ENCODE measurements at places on chromosomes 4 and X.

GRCh38 chrX:136255541-136255940 lies 4.3 kb upstream of the MAP7D3 start:
- DNase-seq = no peak

- no peak for DNase-seq
Measured at GRCh38 chrX:130301405-130301804, 32.7 kb upstream of the ZNF280C start.

DNA sequence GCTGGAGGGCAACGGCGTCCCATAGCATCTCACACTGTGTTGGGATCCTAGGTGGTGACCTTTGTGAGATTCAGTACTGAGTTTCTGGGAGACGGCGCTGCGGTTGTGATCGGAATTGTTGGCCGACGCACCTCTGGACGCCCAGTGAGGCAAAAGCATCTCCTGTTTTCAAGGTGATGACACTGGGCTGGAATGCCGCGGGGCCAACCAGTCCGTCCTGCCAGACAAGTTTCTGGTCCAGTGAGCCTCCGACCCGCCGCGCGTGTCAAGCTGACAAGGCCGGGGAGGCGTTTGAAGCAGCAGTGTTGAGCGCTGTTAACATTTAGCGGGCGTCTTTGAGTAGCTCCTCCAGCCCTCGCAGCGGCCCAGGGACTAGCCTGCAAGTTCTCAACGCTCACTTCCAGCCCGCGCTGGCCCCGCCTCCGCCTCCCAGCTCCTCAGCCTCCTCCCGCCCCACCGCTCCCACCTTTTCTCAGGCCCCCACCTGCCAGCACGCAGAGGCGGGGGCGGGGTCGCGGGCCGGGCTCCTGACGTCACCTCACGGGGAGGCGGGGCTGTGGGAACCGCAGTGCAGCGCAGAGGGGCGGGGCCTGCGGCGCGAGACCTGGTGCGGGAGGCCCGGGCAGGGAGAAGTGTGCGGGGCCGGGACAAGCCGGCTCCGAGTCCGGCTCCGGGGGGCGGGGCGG lies 482 bp upstream of the CDS1 start:
- peak; percentile 91 for DNase-seq

GRCh38 chr4:74104145-74104544 lies 5.2 kb upstream of the CXCL2 start:
- no peak for DNase-seq

GRCh38 chrX:48945517-48946348 lies 11.7 kb downstream of the OTUD5 start:
- DNase-seq = peak; percentile 51

GRCh38 chr4:72446353-72447055 lies 122.5 kb downstream of the ADAMTS3 start:
- no peak for DNase-seq

DNA sequence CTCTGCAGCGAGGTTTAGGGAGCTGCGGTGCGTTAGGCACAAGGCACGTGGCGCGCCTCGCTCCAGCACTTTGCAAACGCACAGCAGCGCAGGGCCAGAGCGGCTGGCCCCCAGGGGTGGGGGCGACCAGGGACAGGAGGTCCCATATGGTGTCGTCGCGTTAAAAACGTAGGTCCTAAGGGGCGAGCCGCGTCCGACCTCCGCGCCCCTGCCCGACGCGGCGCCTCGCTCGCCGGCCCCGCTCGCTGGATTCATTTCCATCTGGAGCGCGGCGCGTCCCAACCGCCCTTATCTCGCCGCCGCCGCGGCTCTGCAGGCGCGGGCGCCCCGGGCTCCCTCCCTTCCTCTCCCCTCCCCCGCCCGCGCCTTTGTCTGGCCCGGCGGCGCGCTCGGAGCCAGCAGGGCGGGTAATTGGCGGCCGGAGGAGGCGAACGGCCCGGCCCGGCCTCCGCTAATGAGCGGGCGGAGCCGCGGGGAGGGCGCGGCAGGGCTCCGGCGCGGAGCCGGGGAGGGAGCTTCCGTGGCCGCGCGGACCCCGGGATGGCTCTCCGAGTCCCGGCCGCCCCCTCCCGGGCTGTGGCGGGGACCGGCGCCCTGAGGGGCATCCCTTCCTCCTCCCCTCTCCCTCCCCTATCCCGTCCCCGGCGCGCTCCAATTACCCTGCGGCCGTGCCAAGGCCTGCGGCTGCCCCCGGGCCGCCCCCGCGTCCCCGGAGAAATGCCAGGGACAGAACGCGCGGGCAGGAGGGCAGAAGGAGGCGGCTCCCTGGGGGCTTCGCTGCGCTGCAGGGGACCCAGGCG lies 409.0 kb downstream of the BCOR start:
- DNase-seq = peak; percentile 19

DNA sequence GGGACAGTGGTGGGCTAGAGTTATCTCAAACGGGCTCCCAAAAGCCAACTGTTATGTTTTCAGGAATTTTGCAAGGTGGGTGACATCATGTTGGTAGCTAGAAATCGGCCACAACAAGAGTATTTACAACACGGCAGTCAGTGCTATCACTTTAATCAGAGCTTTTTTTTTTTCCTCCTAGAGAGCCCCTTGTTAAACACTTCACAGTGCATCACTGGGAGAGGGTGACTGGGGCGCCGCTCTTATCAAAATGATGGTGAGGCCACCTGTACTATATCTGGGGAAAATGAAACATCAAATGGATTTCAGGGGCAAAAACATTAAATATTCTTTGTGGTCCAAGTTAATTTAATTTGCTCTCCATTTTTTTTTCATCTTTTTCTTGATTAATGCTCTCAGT lies 44.9 kb downstream of the MAMLD1 start:
- no peak for DNase-seq

DNA sequence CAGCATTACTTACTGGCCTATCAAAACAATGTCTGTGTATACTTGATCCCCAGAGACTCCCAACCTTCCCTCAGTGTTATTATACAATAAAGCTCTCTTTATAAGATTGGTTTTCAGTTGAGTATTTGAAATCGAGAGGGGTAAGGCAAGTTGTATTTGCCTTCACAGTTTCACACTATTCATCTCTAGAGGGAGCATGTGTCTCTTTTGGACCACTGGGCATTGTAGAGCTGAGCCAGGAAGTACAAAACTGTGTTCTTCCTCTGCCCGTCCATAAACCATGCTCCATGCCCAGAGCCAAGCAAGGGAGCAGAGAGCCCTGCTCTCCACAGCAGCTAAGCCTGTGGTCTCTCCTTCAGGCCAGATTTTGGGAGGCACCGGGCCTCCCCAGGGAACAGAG lies 61.5 kb upstream of the HHIP start:
- no peak for DNase-seq

DNA sequence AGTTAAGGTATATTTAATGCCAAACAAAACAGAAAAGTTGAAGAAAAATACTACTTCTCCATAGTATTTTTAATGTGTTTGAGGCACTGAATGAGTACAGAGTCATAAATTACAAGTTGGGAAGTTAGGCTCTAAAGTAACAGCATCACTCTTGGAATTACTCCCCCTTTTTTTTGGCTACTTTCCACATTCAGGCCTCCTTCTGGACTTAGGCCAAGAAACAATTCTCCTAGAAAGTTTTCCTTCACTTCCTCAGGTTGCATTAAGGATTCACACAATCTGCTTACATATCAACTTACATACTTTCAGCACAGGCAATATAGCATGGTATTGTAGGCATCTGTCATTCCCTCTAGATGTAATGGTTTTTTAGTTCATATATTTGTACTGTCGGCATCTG lies 52.1 kb downstream of the TMEM165 start:
- DNase-seq = no peak

DNA sequence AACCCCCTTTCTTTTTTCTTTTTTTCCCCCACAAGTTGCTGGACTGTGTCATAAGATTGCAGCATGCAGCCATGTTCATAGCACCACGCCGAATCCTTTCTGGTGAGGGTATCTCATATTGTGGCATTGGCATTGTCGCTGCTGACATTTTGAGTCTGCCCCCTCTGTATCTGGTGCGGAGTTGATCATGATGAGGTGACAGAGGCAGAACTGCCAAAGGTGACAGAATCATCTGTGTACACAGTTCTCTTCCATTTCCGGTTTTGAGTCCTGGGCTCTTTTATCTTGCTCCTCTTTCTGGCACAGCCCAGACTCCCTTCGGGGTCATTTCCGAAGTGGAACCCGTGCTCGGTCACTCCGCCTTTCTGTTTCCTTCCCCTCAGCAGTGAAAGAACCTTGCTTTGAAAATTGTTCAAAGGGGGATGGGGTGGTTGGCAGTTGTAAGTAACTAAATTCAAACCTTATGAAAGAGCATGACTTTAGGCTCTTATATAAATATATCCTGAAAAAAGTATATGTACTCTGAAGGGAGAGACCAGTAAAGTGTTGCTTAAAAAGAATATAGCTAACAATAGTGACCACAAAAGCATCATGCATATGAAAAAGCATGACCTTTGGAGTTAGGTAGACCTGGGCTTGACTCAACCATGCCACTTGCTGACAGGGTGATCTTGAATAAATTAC lies 55.0 kb upstream of the BMP2K start:
- peak; percentile 1 for DNase-seq

DNA sequence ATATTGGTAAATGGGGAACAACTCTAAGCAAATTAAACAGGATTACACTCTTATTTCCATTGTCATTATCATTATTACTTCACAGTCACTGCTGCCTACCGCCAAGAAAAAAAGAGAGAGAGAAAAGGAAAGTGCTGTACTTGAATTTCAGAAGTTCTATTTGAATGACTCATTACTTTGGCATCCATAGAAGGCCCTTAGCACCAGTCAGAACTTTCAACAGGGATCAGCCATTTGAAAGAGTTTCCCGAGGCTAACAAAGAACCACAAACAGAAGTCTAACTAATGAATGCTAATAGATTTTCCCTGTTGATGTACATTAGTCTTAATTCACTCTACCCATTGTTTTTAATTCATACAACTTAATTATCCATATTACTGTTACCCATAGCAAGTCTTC lies 116.3 kb downstream of the SHROOM4 start:
- no peak for DNase-seq

DNA sequence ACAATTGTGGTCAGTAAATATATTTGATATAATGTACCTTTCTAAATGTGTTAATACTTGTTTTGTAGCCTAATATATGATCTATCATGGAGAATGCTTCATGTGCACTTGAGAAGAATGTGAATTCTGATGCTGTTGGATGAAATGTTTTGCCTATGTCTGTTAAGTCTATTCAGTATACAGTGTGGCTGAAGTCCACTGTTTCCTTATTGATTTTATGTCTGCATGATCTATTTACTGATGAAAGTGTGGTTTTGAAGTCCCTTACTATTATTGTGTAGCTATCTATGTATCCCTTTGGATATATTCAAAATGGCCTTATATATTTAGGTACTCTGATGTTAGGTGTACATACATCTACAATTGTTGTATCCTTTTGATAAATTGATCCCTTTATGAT lies 515.8 kb upstream of the EPHA5 start:
- DNase-seq = no peak

DNA sequence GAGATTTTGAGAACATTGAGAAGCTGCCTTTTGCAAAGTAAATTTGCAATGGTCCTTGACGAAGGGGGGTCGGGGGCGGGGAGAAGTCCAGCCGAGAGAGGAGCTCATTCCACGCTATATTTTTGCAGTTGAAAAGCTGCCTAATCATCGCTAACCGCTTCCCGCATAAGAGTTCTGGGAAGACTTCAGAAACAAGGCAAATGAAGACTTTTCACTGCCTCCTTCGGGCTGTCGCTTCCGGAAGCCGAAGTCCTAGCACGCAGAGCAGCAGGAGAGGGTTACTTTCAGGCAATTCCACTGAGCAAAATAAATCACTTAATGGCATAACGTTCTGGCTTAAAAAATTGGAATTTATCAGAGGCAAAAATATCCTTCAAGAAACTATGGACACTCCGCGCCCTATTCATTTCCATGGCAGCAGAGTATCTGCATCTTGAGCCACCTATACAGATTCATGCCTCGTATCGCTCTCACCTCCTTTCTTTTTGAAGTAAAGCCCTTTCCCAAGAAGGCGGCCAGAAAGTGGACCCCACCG lies 2.6 kb upstream of the LRAT start:
- DNase-seq = no peak

DNA sequence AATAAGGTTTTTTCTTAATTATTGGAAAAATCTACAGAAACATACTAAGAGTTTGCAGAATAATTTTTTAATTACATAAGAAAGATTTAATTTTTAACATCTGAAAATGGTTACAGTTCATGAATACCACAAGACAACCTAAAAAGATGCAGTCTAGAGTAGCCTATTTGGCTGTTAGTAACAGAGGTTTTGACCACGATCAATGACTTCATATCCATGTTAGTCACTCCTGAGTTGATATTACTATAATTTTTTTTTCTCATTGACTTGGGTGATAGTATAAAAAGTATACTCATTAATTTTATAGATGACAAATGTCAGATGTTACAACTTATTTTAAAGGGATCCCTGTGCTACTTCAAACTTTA lies 272.5 kb downstream of the DCTD start:
- DNase-seq = no peak

- DNase-seq = peak; percentile 82
Measured at GRCh38 chr4:145732895-145733880, 53.2 kb downstream of the C4orf51 start.

- no peak for DNase-seq
Measured at GRCh38 chr4:2036866-2037265, 22.3 kb upstream of the NAT8L start.

DNA sequence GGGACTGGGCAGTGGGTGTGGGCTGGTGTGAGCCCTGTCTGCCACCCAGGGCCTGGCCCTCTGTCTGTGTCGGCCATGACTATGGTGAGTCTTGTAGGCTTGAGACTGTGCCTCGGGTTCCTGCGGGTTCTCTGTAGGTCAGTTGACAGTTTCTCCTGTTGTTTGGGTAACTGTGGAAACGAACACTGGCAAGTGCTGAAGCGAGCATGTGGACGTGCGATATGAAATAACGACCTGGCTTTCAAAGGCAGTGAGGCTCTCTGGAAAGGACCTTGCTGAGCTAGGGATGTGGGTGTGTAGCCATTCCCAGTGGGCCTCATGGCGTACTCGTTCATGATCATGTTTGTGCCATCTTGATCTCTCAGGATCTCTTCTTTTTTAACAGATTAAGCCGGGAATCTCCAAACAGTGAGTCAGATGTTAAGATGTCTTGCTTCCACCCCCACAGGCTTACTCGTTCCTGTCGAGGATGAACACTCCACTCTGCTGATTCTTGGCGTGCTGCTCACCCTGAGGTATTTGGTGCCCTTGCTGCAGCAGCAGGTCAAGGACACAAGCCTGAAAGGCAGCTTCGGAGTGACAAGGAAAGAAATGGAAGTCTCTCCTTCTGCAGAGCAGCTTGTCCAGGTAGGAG lies 41.3 kb downstream of the HTT start:
- no peak for DNase-seq
